GM12878 (cell line): ENCODE measurements at places on chromosomes 2 and 18. TPM values are rescaled to one million over a fixed set of nuclear protein-coding genes. Genes with fewer than 3 reads are reported as not detected.

CRACDL gene
- 0.06 and 0.12 TPM in 2 replicates for polyA plus RNA-seq

DNA sequence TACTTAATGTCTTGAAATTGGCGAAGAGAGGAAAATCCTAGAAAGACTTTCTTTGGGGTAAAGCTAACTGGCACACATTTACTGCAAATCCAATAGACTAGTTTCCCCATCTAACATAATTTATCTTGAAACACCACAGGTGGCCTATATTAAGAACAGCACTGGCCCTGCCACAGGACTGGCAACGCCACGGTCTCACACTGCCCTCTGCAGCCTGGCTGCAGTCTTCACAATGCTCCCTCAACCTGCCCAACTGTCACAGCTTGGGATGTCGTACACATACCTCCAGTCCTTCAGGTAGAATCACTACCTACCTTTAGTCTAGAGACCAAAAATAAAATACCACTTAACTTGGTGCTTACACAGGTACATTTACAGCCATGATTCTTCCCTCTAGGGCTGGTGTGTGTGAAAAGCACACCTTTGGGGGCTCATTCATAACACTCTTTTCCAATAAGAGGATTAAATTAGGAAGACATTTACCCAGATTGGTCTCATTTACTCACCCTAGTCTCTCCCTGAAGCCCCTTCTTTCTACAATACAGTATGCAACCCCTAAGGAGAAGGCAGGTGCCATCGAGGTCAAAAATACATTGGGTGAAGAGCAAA lies 222.2 kb downstream of the C1D start:
- DNase-seq = no peak
- no peaks in the 10 kb centered on the region for H3K4me1 ChIP-seq
- no peaks in the 10 kb centered on the region for H3K27me3 ChIP-seq
- H3K36me3 ChIP-seq = no peaks in the 10 kb centered on the region

DNA sequence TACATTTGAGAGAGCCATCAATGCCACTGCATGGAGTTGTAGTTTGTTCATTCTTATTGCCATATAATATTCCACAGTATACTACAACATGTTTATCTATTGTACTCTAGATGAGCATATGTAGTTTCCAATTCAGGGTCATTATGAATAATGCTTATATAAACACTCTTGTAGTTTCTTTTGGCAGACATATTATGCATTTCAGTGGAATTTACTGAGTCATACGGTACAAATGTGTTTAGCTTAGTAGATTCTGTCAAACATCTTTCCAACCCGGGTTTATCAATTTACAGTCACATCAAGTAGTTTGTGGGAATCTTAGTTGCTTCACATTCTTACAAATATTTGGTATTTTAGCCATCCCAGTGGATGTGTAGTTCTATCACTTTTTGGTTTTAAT lies 161.1 kb downstream of the KCNH7 start:
- H3K27ac ChIP-seq = no peak overlapping the region
- no peak overlapping the region for H3K4me3 ChIP-seq
- no peaks in the 10 kb centered on the region for H3K4me1 ChIP-seq
- H3K27me3 ChIP-seq = no peaks in the 10 kb centered on the region
- no peak for DNase-seq

DNA sequence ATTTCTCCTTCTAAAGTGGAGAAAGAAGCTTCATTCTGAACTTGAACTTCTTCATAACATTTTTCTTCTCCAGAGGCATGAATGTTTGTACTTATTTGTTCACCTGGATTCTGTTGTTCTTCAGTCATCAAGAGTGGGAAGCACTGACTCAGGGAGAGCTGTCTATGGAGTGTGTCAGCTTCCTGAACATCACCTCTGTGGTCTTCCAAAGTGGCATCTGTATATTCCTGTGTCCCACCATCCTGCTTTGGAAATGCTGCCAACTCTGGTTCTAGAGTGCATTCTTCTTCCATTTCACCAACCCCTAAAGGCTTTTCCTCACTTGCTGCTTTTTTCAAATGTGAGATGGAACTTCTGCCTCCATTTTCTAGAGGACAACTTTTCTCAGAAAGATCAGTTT lies 59.5 kb downstream of the TTN start:
- no peak for DNase-seq
- H3K4me1 ChIP-seq = no peaks in the 10 kb centered on the region
- no peaks in the 10 kb centered on the region for H3K27me3 ChIP-seq

FEV gene
- not detected in 2 replicates for polyA plus RNA-seq

GRCh38 chr2:215422676-215423075 lies 13.2 kb downstream of the FN1 start:
- no peak overlapping the region for H3K27ac ChIP-seq
- no peak overlapping the region for H3K4me3 ChIP-seq
- no peaks in the 10 kb centered on the region for H3K36me3 ChIP-seq
- H3K4me1 ChIP-seq = no peaks in the 10 kb centered on the region
